ENCODE measurements at places on chromosomes 3 and 15.

DNA sequence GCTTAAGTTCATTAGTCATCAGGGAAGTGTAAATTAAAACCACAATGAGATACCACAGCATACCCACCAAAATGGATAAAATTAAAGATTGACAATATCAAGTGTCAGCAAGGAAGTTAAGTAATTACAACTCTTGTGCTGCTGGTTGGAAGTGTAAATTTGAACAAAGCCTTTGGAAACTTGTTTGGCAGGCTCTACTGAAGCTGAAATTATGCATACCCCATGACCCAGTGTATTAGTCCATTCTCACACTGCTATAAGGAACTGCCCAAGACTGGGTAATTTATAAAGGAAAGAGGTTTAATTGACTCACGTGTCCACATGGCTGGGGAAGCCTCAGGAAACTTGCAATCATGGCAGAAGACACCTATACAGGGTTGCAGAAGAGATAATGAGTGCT, 196.1 kb downstream of the PDCD6IP start:
- DNase-seq: no peak

- DNase-seq: no peak
Observed at GRCh38 chr15:68687136-68687735, 108.4 kb downstream of the CORO2B start.

DNA sequence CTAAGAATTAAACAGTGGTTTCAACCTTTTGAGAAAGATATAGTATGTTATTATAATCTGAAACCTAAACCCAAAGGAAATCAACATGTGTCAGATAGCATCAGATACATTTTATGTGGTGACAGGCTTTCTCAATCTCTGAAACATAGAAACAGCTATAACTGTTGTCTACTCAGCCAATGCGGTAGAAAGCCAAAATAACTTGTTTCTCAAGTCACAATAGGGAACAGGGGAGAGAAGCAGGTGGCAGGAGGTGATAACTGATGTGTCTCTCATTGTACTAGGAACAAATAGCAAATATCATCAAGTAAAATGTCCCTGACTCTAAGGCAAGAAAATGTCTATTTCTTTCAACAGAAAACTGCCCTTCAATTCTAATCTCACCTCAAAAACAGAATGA, 38.6 kb downstream of the DENND6A start:
- no peak for DNase-seq

DNA sequence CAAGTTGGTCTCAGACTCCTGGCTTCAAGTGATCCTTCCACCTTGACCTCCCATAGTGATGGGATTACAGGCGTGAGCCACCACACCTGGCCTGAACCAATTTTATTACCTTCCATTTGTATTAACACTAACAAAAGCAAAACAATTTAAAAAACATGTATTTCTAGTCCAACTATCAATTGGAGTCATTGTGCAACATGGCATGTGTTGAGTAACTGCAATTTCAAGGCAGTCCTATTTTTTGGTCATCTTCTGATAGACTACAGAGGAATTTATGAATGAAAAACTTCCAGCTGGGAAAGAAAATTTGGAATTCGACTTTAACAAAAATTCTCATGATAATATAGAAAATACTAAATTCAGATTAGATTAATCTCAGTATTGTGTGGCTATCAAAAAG, 16.8 kb downstream of the SPTSSB start:
- no peak for DNase-seq

- no peak for DNase-seq
Observed at GRCh38 chr3:47047673-47048072, 68.2 kb downstream of the NBEAL2 start.

DNA sequence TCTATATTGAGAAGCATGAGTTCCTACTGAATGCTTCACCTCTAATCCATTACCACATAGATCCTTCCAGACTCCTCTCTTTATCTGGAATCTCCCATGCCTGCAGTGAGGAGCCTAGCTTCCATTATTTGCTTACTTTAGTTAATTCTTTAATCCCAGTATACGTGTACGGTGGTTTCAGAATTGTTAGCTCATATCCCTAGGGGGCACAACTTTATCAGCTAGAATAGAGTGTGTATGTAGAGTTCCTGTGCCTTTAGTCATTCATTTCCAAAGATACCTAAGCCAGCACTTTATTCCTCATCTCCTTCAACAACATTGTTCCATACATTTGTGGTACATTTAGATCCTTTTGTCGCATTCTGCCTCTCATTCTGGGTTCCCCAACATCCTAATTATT, 226.0 kb downstream of the TJP1 start:
- no peak for DNase-seq
